ENCODE measurements at places on chromosomes 5 and 9. TPM values are rescaled to one million over a fixed set of nuclear protein-coding genes. Genes with fewer than 3 reads are reported as not detected.

The PDE6A gene
- total RNA-seq = not detected

The IFNB1 gene
- 1.6 TPM for total RNA-seq

The ANKRD18B gene
- 0.48 TPM for total RNA-seq

The CD274 gene
- 16.4 TPM for total RNA-seq
